8988T (cell line): ENCODE measurements at places on chromosomes 3 and 15.

GRCh38 chr3:162022911-162023310 lies 526.3 kb downstream of the OTOL1 start:
- DNase-seq = no peak

- peak; percentile 33 for DNase-seq
These were observed at the start of gene APH1B for GRCh38 chr15:63277038-63277892. Gene APH1B, plus strand, starts transcription at chr15:63277605. Its CDS starts 19 bp downstream, at chr15:63277624.

DNA sequence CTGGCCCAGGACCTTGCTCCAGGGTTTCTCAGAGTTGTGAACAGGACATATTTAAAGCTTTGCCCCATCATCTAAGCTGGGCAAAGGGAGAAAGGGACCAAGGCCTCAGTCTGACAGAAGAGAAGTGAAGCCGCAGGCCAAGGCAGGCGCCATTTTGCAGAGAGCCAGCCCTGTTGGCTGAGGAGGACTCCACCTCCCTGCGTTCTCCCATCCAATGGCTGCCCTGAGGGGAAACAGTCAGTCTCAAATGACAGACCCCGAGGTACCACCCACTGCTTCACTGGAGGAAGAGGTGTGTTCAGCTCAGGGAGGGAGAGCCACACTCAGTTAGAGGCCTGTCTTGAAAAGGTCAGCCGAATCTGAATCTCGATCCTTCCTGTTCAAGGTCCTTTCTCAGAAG lies 86.1 kb downstream of the ADAMTS17 start:
- no peak for DNase-seq

DNA sequence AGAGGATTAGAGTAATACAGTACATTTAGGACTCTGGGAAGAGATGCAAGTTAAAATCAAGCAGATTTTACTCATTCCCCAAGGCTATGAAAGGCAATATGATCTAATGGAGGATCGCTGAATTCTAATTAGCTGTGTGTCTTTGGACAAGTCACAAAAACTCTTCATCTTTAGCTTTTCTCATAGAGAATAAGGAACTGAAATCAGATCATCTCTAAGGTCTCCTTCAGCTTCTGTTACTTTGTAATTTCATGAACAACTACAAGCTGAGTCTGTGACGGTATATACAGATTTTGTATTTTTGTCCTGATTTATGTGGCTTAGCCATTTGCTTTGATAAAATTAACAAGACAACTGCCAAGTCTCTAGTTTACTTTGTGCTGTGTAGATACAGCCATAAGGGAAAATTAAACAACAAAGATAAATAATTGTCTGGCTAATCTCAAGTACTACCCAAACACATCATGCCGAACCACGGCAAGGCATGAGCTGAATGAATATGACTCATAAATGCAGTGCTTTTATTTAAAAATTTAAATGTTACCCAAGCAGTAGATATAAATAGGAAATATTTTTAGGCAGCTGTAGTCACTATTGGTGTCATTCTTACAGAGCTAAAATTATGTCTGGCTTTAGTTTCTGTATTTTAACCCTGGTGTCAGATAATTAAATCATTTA lies 81.5 kb downstream of the GAP43 start:
- no peak for DNase-seq

- DNase-seq = no peak
These were observed 62.9 kb upstream of the THSD4 start for GRCh38 chr15:71052356-71052755.

- no peak for DNase-seq
These were observed 83.2 kb upstream of the ADAMTSL3 start for GRCh38 chr15:83570756-83571155.

DNA sequence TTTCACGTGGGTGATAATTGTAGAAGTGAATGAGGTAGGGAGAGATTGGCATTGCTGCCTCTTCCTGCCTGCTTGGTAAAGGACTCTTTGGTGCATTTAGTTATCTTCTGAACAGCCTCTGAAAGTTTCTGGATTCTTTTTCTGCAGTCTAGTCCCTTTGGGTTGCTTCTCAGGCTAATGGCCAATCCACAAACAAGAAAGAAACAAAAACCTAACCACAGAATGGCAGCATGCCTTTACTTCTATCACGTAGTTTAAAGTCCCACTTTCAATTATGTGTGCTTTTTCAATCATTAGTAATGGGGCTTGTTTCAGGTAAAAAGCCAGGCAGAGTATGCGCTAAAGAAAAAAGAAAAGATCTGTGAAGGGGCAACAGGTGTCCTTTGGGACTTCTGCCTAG lies 7.4 kb downstream of the FGF12 start:
- DNase-seq = no peak

DNA sequence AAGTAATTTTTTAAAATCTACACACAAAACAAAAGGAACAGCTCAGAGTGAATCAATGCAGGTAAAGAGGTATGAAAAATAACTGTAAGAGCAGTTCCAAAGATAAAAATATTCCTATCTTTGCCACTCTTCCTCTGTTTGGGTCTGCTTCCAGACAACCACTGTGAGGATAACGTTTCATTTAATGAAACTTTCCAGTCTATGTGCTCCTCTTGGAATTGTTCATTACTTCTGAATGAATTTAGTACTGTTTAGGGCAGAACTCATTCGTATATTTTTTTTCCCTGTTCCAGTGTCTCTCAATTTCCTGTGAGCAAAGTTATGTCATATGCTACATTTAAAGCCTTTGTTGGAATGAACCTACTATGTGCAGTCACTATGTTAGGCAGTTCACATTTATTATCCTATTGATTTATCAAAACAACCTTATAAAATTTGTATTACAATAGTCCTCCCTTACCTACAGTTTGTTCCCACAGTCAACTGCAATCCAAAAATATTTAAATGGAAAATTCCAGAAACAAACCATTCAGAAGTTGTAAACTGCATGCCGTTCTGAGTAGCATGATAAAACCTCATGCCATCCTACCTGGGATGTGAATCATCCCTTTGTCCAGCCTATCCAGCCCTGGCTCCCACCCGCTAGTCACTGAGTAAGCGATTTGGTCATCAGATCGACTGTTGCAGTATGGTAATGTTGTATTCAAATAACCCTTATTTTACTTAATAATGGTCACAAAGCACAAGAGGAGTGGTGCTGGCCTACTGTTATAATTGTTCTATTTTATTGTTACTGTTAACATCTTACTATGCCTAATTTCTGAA lies 98.1 kb downstream of the TMCC1 start:
- DNase-seq = no peak

- no peak for DNase-seq
These were observed 6.2 kb downstream of the TMEM39A start for GRCh38 chr3:119457246-119457645.

GRCh38 chr15:80977627-80978036 lies 12.0 kb downstream of the MESD start:
- DNase-seq = no peak

DNA sequence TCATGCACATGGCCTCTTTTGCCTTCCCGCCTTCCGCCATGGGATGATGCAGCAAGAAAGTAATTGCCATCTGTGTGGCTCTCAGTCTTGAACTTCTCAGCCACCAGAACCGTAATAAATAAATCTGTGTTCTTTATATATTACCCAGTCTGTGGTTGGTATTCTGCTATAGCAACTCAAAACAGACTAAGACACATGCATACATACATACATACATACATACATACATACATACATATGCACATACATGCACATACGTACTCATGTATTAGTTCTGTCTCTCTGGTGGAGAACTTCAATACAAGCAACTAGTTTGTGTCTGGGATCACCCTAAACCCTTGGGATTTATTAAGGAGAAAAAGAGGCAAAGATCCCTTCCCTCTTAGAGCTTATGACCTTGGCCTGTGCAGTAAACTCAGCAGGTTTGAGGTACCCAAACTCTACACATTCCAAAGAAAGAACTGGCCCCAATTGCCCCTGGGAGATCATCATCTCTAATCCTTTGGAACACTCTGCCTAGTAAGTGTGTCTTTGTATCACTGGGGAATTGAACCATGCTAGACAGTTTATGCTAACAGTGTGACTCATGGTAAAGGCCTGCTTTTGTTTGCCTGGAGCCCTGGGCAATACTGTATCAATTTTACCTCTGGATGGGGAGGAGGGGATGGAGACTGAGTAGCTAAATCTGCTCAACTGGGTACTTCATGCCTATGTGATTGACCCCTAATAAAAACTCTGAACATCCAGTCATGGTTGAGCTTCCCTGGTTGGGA lies 115.6 kb upstream of the LMCD1 start:
- no peak for DNase-seq

GRCh38 chr15:70286113-70286806 lies 188.5 kb upstream of the TLE3 start:
- no peak for DNase-seq

DNA sequence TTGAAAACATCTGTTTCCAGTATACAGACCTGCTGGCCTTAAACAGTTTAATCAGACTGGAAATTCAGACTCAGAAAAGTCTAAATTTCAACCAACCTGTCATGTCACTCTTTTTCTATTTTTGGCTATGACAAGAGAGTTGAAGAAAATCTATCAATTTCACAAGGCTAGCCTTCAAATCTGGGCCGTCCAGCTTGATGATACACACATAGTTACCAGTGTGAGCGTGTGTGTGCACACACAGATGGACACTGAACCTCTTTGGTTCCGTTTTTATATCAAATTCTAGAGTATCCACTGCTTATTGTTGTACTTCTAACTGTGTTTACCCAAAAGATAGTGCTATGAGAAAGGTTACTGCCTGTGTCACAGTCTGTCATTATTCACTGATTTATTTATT lies 368.2 kb downstream of the LPP start:
- no peak for DNase-seq

DNA sequence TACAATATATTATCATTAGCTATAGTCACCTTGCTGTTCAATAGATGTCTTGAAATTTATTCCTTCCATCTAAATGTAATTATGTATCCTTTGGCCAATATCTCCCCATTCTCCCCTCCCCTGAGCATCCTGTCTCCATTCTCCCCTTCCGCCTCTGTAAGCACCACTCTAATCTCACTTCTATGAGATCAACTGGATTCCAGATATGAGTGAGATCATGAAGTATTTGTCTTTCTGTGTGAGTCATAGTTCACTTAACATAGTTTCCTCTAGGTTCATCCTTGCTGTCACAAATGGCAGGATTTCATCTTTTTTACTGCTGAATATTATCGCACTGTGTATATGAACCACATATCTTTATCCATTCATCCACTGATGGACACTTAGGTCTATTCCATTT lies 148.8 kb upstream of the NDN start:
- DNase-seq = no peak

GRCh38 chr3:58235970-58236369 lies 1.6 kb upstream of the ABHD6 start:
- no peak for DNase-seq

GRCh38 chr3:34261001-34261385 lies 462.6 kb downstream of the PDCD6IP start:
- no peak for DNase-seq

DNA sequence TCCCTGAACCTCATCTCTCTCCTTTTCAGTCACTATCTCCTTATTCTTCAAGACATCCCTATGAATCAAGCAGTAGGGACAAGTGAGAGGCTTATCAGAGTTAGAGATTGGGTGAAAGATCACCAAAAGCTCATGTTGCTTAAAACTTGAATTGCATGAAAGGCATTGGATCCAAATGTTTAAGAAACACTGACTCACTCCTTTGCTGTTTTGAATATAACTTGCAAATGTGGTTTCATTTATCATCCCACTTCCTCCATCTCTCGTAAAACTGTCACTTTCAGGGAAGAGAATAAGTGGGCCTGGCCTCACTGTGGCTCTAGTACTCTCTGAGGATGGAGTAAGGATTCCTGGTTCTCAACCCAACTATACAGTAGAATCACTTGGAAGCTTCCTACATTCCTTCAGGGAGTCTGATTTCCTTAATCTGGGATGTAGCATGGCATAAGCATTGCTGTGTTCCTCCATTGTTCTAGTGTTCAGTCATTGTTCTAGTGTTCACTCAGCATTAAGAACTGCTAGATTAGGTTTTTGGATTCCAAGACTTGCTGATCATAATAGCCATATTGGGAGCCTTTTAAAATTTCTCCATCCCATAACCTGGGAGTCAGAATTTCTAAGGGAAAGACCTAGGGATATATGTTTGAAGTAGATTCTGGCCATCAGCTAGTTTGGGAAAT lies 171.8 kb downstream of the TMEM108 start:
- no peak for DNase-seq

DNA sequence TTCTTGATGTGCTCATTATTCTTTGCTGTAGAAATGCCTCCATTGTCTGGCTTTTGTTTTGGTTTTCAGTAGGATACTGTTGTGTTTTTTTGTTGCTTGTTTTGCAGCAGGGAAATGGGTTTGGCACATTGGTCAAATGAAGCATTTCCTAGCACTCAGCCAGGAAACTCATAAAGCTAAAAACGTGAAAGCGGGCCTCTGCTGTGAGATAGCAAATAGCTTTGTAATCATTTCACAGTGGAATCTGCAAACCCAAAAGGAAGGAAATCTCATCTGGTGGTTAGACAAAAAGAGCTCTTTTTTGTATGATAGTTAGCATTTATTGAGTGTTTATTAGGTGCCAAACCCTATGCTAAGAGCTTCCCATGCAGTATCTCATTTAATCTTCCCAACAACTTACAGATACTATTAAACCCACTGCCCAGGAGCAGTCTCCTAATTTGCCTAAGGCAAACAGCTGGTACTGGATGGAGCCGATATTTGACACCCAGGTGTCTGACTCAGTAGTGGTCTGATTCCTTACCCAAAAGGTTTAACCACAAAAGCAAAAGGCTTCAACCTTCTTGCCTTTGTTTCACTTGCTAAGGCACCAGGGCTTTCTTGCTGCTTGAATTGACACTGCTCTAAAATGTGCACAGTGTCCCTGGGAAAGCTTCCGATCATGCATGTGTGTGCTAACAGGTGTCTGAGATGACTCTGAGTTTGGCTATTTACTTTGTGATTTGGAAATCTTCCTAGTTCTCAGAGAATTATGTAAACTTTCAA lies 527.9 kb upstream of the MDFIC2 start:
- DNase-seq = no peak

GRCh38 chr15:23564821-23565394 lies 566 bp upstream of the MKRN3 start:
- DNase-seq = no peak

DNA sequence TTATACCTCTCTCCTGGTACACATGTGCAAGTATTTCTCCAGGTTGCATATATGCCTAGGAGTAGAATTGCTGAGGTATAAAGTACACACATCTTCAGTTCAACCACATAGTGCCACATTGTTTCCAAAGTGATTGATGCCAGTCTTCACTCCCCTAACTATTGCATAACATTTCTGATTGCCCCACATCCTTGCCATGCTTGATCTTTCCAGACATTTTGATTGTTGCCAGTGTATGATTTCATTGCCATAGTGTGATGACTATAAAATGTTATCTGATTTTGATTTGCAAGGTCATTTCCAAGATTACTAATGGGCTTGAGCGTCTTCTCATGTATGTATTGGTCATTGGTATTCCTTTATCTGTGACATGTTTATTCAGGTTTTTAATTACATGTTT lies 61.1 kb upstream of the MLF1 start:
- DNase-seq = no peak

DNA sequence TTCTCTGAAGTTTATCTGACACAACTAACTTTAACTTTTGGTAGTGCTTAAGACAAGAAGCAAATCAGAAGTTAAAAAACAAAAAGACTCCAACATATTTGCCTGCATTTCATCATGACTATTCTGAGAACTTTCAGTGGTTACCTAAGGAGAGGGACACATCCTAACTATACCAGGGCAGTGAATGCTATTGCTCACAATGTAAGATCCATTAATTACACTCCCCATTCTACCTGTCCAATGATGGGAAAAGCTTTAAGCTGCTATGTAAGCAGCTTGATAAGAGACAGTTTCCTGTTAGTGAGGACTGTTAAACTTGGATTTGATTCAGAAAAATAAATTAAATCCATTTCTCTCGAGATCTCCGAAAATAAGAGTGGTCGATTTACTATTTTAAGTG lies 37.5 kb downstream of the SERPINI1 start:
- no peak for DNase-seq
